Gastroesophageal sphincter (tissue), 4 donors: ENCODE measurements at places on chromosomes 2 and 18. TPM values are rescaled to one million over a fixed set of nuclear protein-coding genes. Genes with fewer than 3 reads are reported as not detected.

GRCh38 chr2:64179582-64180321, 35.5 kb upstream of the PELI1 start:
- no peak overlapping the region for H3K27ac ChIP-seq
- no peak overlapping the region for H3K4me3 ChIP-seq
- H3K4me1 ChIP-seq = no peaks in the 10 kb centered on the region
- no peaks in the 10 kb centered on the region for H3K36me3 ChIP-seq
- ATAC-seq = no peak

Gene CYBRD1
- 168 TPM for total RNA-seq

DNA sequence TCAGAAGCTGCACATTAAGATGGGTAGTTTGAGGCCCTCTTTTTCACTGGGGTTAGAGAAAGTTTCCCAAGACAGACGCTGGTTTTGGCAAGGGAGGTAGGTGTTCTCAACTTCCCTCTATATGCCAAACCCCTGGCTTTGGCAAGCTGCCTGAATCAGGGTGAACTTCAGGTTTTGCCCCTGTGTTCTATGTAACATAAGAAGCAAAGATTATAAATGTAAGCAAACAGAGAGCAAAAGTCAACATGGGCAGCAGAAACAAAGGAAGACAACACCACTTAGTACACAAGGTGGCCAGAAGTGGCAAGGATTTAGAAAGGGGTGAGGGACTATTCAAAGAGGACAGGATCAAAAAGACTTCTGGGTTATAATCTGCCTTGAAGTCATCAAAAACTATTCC, 70.5 kb upstream of the TFCP2L1 start:
- H3K4me3 ChIP-seq = no peak overlapping the region
- no peaks in the 10 kb centered on the region for H3K36me3 ChIP-seq
- no peak for ATAC-seq
- no peaks in the 10 kb centered on the region for H3K27me3 ChIP-seq
- H3K27ac ChIP-seq = no peak overlapping the region

Gene SMIM21
- total RNA-seq = not detected

DNA sequence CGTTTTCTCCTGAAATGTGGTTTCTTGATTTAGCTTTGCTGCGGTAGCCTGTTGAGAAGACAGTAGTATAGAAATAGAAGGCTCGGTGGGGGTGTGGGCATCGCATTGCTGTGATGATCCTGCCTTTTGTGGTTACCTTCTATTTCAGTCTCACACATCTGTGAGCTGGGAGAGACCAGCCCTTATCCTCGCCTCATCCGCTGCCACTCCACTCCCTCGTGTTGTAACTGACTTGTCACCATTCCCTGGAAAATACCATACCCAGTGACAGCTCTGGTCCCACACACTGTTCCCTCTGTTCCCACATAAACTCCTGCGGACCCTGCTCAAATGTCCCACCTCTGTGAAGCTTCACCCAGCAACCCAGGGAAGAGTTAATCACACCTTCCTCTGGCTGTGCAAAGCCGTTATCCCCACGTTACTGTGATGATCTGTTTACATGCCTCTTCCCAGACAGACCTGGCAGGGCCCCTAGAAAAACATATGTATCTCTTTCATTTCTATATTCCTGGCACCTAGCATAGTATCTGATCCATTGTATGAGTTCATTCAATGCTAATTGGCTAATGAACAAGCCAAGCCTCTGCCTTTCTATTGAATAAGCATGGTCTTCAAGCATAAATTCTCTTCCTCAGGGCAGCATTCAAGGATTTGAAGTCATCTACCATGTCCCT, 114.6 kb downstream of the MAPK4 start:
- no peak overlapping the region for H3K4me3 ChIP-seq
- H3K4me1 ChIP-seq = no peaks in the 10 kb centered on the region
- no peaks in the 10 kb centered on the region for H3K27me3 ChIP-seq
- H3K36me3 ChIP-seq = no peaks in the 10 kb centered on the region
- ATAC-seq = no peak
- H3K27ac ChIP-seq = no peak overlapping the region

- H3K27ac ChIP-seq = no peak overlapping the region
- H3K4me1 ChIP-seq = no peaks in the 10 kb centered on the region
- no peaks in the 10 kb centered on the region for H3K36me3 ChIP-seq
- ATAC-seq = no peak
- no peak overlapping the region for H3K4me3 ChIP-seq
Observed at GRCh38 chr18:79047556-79048244, 21.5 kb upstream of the ATP9B start.

DNA sequence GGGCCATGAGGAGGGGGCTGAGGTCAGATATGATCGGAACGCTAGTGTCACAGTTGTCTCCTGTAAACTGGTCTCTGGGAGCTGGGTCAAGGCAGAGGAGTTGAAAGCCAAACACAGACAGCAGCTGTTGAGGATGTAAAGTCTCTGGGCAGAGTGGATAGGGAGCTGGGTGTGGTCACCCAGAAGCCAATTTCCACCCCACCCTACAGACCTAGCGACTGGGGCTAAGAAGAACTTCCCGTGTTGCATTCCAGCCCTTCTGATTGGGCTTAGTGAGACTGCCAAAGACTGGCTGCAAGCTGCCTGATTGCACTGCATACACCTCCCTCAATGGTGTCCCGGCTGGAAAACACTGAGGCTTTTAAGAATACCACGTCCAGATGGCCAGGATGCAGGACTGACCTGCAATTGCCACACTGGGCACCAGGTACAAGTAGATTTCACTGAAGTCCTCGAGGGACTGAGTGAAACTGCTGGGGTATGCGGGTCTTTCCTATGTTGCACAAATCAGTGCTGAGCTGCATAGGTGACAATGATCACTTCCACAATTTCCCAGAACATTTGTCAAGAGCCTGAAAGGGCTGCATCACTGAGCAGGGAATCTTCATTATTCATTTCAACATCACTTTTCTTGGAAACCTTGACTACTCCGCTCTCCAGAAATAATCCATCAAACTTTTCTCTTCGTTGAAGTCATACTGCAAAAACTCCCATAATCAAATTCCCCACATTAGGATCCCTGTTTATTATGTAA, 43.1 kb upstream of the EML4 start:
- ATAC-seq = peak; percentile 78
- H3K4me3 ChIP-seq = no peak overlapping the region
- H3K4me1 ChIP-seq = no peaks in the 10 kb centered on the region
- no peaks in the 10 kb centered on the region for H3K27me3 ChIP-seq

DNA sequence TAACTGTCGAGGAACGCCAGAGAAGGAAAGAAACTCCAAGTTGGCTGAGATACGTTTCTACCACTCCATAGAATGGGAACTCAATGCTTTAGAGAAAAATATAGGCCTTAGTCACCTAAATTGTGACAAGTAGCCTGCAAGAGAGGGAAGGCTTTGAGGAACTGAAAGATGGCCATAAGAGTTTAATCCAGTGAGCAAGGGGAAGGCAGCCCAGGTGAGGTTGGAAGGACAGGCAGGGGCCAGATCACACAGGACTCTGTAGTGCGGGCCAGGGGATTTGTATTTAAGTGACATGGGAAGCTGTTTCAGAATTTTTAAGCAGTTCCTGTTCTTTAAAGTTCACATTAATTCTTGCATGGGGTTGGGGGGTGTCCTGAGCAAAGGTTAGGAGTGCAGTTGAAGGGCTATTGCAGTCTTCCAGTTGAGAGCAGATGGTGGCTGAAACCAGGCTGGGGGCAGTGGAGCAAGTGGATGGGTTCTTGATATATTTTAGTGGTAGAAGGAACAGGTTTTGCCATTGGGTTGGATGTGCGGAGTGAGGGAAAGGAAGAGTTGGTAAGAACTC, 138.9 kb upstream of the PELI1 start:
- H3K27me3 ChIP-seq = no peaks in the 10 kb centered on the region
- no peaks in the 10 kb centered on the region for H3K36me3 ChIP-seq
- H3K27ac ChIP-seq = peak overlapping the region; percentile 62
- no peak overlapping the region for H3K4me3 ChIP-seq

Gene SCYGR4
- total RNA-seq = 0.62 TPM

Gene NEUROD1
- total RNA-seq = not detected

DNA sequence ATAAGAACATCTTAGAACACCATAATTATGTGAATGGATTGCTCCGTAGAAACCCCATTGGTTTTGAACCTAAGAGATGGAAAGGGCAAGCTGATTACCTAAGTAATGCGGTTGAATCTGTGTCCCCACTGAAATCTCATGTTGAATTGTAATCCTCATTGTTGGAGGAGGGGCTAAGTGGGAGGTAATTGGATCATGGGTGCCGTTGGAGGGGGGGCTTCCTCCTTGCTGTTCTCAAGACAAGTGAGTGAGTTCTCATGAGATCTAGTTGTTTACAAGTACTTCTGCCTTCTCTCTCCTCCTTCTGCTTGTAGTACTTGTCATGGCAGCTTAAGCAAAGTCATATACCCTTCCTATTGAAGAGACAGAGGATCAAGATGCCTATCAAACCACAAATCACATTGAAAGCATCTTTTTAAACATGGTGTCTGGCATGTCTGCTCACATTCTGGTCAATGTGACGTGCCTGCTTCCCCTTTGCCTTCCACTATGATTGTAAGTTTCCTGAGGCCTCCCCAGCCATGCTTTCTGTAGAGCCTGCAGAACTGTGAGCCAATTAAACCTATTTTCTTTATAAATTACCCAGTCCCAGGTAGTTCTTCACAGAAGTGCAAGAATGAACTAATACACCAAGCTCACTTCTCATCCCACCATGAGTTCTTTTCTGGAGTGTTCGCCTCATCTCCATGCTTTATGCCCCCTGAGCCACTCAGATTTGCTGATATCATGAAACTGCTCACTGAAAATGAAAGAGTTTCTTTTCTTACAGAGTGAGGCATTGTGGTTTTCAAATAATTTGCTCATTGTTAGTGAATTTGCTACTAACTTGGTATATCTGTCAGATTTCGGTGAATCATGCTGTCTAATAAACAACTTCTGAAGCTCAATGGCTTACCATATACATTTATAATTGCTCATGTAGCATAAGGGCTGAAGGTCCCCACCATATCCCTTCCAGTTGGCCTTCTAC, 23.6 kb downstream of the KCNE4 start:
- no peaks in the 10 kb centered on the region for H3K27me3 ChIP-seq
- no peak overlapping the region for H3K4me3 ChIP-seq
- H3K4me1 ChIP-seq = no peaks in the 10 kb centered on the region
- ATAC-seq = no peak
- H3K27ac ChIP-seq = no peak overlapping the region

GRCh38 chr2:134375935-134376334, 122.1 kb downstream of the MGAT5 start:
- H3K36me3 ChIP-seq = no peaks in the 10 kb centered on the region
- no peaks in the 10 kb centered on the region for H3K27me3 ChIP-seq
- ATAC-seq = peak; percentile 91
- H3K4me1 ChIP-seq = peaks cover 14% of the 10 kb centered on the region

Gene OXER1
- 0.93 TPM for total RNA-seq

DNA sequence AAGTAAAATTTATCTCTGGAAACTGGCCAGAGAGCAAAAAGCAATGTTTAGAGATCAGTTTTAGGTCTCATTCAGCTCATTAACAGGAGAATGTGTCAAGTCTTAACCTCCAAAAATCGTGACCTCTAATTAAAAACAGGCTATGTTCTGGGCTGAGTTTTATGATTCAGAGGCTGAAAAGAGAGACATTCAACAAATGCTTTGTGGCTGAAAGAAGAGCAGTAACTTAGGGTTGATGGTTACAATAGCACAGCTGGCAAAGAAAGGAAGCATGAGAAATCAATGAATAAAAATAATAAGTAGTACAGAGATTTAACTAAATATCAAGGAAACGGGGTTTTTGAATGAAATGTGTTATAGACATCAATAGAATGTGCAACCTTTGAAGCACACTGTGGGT, 13.1 kb downstream of the TGIF1 start:
- H3K4me1 ChIP-seq = no peaks in the 10 kb centered on the region
- no peak for ATAC-seq
- H3K4me3 ChIP-seq = no peak overlapping the region
- H3K27ac ChIP-seq = no peak overlapping the region

DNA sequence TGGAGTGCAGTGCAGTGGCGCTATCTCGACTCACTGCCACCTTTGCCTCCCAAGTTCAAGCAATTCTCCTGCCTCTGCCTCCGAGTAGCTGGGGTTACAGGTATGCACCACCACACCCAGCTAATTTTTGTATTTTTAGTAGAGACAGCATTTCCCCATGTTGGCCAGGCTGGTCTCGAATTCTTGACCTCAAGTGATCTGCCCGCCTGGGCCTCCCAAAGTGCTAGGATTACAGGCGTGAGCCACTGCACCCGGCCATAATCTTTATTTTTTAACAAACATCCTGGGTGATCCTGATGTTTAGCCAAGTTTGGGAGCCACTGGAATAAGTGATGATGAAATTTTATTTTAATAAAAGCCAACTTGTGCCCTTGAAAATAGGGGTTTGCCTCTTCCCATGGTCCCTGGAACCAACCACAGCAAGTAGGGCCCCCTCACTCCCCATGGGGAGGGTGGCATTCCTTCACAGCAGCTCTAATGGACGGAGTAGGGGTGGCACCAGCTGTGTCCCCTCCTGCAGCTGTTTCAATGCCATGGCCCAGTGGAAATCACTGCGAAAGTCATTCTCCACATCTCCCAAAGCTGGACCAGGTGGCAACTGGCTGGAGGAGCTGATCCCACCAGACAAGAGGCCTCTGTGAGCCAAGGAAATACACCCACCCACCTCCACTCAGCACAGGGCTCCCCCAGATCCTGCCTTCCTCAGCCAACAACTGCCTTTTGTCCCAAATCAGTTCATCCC, 194.8 kb downstream of the ZFP36L2 start:
- ATAC-seq = no peak
- no peaks in the 10 kb centered on the region for H3K27me3 ChIP-seq
- no peaks in the 10 kb centered on the region for H3K4me1 ChIP-seq
- H3K4me3 ChIP-seq = no peak overlapping the region
- no peaks in the 10 kb centered on the region for H3K36me3 ChIP-seq
- H3K27ac ChIP-seq = peak overlapping the region; percentile 68

Gene DSC2
- total RNA-seq = 15.4 TPM

- peak; percentile 4 for ATAC-seq
- H3K4me3 ChIP-seq = peak overlapping the region; percentile 97
- peak overlapping the region; percentile 92 for H3K27ac ChIP-seq
- H3K27me3 ChIP-seq = no peaks in the 10 kb centered on the region
- H3K36me3 ChIP-seq = no peaks in the 10 kb centered on the region
Observed at GRCh38 chr2:151410485-151410834, 758 bp downstream of the RIF1 start.

- no peak for ATAC-seq
- H3K4me1 ChIP-seq = peaks cover 16% of the 10 kb centered on the region
- H3K4me3 ChIP-seq = no peak overlapping the region
- H3K36me3 ChIP-seq = no peaks in the 10 kb centered on the region
- H3K27ac ChIP-seq = no peak overlapping the region
Observed at GRCh38 chr18:7301094-7301493, 70.2 kb downstream of the LRRC30 start.

Gene BOK
- total RNA-seq = 63.2 TPM

DNA sequence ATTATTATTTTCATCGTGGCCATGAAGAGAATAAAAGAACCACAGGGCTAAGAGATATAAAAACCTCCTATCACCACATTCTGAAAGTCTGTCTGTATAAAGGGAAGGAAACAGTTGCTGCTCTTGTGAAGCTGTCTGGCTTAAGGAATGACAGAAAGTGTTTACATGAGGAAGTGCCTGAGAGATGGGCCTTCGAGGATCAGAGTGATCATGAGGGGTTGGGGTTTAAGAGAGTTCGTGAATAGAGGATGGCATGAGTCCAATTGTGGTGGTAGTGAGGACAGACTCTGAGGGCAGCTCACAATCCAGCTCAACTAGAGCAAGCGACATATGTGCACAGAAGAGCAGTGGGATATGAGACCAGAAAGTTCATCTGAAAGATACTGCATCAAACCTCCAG, 65.8 kb upstream of the PIEZO2 start:
- no peaks in the 10 kb centered on the region for H3K27me3 ChIP-seq
- H3K4me3 ChIP-seq = no peak overlapping the region
- no peaks in the 10 kb centered on the region for H3K4me1 ChIP-seq

Gene ATP6V1C2
- total RNA-seq = not detected
